Glutamatergic neuron (in vitro differentiated cells): ENCODE measurements at places on chromosomes 4 and X. TPM values are rescaled to one million over a fixed set of nuclear protein-coding genes. Genes with fewer than 3 reads are reported as not detected.

Gene USP17L19
- total RNA-seq = not detected

Gene TMA16
- 30.8 TPM for total RNA-seq

Gene RAB40AL
- 1.8 TPM for total RNA-seq

Gene FMR1NB
- total RNA-seq = not detected
